Transverse colon (tissue), 4 donors: ENCODE measurements at places on chromosomes 2 and 18. TPM values are rescaled to one million over a fixed set of nuclear protein-coding genes. Genes with fewer than 3 reads are reported as not detected.

FMNL2 gene
- 9.2 TPM for total RNA-seq

GRCh38 chr2:78127424-78127823 is 605.2 kb upstream of the LRRTM4 start:
- no peaks in the 10 kb centered on the region for H3K4me1 ChIP-seq
- DNase-seq: no peak
- H3K36me3 ChIP-seq: no peaks in the 10 kb centered on the region
- H3K27me3 ChIP-seq: no peaks in the 10 kb centered on the region

DNA sequence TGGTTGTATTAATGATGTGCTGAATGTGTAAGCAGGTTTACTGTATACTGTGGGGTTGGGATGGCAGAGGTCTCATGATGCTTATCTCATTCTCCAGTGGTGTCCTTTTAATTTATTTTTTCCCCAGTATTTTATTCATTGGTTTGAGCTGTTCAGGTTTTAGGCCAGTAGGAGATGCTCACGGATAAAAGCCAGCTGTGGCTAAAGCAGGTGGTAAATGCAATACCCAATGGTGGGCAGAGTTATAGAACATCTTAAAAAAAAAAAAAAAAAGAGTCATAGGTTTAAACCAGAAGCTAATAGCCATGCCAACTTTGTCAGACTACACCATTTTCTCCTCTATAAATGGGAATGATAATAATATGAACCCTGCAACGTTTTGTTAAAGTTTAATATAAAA is 57.8 kb upstream of the NEUROD1 start:
- no peaks in the 10 kb centered on the region for H3K36me3 ChIP-seq
- no peaks in the 10 kb centered on the region for H3K4me1 ChIP-seq
- H3K4me3 ChIP-seq: no peak overlapping the region
- no peak for DNase-seq
- H3K27ac ChIP-seq: no peak overlapping the region

DNA sequence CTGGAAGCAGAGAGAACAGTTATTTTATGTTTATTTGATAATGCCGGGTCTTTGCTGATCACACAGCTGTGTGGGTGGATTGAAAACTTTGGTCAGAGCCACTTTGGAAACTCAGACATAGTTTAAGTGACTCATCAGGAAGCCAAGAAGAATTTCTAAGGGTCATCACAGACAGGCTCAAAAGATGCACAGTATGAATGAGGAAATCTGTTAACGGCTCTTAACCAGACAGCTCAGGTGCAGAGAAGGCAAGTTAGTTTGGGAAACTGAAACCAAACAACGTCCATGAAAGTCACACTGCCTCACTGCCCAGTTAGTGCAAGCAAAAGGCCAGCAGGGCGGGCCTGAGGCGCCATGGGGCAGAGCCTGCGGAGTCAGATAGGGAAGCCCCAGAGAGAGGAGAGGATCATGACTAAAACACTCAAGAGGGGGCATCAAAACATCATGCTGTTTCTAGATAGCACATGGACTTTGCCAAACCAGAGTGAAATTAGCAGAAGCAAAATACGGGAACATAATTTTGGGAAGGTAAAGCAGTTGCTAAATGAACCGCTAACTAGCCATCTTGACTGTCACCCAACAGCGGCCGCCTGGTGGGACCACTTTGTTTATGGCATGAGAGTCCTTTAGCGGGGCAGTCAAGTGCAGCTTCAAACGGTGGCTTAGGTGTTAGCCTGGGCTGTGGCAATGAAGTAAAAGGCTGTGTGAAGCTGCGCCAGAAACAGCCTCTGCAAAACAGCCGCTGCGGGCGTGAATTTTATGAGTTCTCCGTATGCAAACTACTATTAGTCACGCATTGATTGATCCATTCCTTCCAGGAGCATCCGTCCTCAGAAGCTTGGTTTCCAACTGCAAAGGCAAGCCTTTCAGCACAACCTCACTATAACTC is 101.2 kb downstream of the KCTD18 start:
- H3K27me3 ChIP-seq: no peaks in the 10 kb centered on the region
- no peak overlapping the region for H3K4me3 ChIP-seq
- peak overlapping the region; percentile 71 for H3K27ac ChIP-seq
- peak; percentile 47 for DNase-seq
- peaks cover 26% of the 10 kb centered on the region for H3K4me1 ChIP-seq
